NCI-H2081 (cell line): ENCODE measurements at places on chromosomes 3 and 15.

DNA sequence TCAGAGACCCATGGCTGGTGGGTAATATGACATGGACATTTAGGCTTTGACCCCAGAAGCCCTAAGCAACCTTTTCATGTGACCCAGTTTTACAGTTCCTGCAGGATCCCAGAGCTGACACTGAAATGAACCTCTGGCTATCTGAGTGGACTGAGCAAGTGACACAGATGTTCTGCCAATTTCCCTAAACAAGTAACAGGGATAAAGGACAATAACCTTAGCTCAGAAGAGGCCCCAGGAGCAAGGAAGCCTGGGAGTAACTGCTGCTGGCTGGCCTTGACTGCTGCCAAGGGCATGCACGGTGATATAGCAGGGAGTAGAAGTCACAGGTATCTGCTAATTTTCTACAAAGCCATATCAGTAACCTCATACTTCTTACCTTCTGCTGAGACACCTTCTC lies 177.9 kb downstream of the CHL1 start:
- no peak for DNase-seq

GRCh38 chr3:123652342-123652984 lies 67.6 kb upstream of the HACD2 start:
- DNase-seq = peak; percentile 75

GRCh38 chr15:38197553-38197952 lies 55.1 kb upstream of the SPRED1 start:
- no peak for DNase-seq

GRCh38 chr15:38894243-38894948 lies 329.8 kb upstream of the RASGRP1 start:
- DNase-seq = no peak

DNA sequence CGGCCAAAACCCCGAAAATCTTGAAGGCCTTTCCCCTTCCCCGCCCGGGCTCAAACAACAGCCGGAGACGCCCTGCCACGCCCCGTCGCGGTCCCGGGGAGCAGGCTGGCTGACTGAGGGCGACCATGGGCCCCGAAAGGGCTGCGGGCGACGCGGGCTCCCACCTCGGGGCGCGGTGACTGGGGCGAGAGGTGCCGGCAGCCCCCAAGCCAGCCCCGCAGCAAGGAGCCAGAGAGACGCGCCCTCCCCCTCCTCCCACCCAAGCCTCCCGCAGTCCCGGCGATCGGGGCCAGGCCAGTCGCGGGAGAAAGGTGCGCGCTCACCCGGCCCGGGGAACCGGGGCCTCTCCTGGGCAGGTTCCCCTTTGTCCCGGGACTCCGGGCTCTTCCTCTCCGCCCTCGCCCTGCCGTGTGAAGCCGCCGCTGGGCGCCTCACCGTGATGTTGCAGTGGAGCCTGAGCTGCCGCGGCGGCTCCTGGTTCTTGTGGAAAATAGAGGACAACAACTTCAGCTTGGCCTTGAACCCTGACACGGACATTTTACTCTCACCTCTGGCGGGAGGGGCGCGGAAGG lies 30.6 kb upstream of the ZSCAN2 start:
- peak; percentile 41 for DNase-seq

GRCh38 chr3:151592287-151592686 lies 131.4 kb upstream of the IGSF10 start:
- DNase-seq = no peak

DNA sequence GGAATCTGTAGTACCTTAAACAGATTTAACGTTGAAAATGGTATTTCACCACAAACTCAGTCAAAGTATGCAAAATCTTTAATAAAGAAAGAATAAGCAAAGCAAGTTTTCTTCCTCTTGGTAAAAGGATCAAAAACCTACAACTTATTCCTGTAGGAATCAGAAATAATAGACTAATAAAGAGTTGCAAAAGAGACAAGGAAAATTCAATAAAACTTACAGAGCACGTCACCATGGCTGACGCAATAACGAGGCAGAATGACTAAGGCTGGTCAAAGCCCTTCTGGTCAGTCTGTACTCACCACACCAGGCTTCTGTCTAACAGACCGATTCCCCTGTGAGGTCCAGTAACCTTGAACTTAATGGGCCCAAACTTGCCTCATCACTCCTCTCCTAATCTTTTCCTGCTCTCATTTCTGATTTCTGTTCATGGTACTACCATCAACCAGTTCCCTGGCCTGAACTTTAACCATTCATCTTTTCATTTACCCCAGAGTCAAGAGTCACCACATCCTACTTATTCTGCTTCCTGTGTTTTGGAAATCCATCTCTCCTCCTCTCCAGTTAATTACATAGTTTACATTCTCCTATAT lies 5.0 kb downstream of the MASP1 start:
- no peak for DNase-seq

DNA sequence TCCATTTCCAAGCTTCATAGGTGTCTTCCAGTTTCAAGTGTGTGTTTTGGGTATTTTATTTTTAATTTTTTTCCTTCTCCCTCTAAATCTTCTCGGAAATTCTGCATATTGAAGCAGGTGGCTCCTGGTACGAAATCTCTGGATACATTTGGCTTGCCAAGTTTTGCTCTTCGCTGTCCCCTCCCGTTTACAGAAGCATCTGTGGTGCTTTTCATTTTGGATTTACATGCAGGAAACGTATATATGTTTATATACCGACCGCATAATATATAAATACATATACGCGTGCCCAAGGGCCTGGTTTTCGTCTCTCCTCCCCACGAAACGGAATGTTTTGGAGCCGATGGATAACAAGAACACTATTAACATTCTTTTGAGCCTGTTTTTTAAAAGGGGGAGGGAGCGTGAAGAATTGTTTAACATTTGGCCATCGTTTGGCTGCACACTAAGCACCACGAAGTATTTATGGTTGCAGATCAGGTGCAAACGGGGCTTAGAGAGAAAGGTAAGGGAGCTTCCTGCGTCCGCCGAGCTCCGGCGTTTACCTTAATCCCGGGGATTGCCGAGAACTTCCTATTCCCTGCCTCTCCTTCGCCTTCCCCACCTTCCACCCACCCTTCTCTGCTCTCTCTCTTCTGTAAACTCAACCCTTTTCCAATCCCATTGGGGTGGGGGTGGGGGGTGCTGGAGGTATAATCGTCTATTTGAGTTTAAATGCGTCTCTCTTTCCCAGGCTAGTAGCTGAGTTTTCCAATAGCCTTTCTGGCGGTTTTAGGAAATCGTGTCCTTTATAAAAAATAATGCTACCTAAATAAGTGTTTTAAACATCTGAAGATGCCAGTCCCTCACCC lies 1.1 kb upstream of the NLGN1 start:
- peak; percentile 49 for DNase-seq

DNA sequence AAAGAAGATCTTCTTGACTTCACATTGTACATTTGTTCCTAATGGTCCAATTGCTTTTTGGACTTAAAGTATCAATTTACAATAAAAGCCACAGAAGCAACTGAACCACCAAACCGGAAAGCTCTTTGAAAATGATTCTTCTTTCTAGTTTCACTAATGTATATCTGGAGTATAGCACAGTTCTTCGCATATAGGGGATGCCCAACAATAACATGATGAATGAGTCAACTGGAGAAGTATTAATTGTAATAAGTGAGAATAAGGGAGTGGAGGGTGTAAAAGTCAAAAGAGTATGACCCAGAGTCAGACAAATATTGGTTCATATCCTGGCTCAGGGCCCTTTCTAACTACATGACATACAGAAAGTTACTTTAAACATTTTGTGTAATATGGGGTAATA lies 425.2 kb downstream of the ZBTB20 start:
- no peak for DNase-seq

DNA sequence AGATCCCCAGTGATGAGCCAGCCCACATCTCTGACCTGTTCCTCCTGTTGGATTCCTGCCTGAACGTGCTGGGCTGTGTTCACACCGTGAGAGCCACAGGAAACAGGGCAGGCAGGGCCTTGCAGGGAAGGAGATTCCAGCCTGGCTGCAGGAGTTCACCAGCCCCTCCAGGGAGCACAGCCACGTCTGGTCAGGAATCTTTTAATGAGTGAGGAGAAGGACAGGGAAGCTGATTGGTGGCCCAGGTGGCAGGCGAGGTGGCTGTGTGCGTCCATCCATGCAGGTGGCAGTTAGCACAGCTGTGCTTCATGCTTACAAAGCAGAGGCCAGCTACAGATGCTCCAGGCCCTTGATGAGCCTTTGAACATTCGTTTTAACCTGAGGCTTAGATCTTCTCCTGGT lies 10.5 kb downstream of the LRRK1 start:
- DNase-seq = peak; percentile 59
